ENCODE measurements at places on chromosomes 6 and 20.

DNA sequence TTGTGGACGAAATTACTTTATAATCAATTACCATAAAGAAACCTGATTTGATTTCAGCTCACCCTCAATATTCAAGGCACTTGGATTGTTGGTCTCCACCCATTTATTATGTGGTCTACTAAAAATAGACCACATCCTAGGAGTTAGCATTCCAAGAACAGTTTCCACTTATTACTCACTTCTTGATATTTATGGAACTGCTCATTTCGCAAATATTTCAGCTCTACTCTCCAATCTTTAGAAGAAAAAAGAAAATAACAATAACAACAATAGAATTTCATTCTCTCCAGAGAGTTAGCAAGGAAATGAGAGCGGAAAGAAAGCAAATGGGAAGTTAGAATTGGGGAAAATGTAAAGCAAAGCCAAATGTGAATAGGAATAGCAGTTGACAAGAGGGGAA lies 26.2 kb upstream of the HDAC2 start:
- DNase-seq, result no peak

GRCh38 chr6:137666202-137666774 lies 172.1 kb upstream of the OLIG3 start:
- no peak for DNase-seq

DNA sequence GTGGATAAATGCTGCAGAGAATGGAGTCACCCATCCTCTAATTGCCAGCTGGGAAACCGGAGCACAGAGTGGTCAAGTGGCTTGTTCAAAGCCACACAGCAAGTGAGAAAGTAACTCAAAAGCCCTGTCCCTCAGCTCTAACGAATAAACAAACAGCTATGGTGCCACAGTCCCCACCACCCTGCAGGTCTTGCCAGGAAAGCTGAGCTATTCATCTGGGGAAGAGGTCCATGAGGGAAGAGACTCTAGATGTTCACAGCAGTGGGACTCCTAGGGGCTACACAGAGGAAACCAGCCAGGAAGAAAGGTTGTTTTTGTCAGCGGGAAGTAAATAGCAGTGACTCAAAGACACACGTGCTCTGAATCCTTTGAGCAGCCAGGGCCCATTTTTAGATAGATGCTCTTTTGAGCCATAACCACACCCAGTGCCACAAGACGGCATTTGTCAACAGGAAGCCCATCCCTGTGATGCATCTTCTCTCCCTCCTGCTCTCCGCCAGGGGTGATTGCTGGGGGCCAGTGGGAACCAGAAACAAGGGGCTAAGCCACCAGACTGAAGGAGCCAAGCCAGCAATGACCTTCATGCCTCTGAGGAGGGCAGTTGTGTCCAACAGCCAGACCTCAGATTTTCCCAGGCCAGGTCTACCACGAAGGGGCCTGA lies 32.4 kb upstream of the TCP11 start:
- no peak for DNase-seq

DNA sequence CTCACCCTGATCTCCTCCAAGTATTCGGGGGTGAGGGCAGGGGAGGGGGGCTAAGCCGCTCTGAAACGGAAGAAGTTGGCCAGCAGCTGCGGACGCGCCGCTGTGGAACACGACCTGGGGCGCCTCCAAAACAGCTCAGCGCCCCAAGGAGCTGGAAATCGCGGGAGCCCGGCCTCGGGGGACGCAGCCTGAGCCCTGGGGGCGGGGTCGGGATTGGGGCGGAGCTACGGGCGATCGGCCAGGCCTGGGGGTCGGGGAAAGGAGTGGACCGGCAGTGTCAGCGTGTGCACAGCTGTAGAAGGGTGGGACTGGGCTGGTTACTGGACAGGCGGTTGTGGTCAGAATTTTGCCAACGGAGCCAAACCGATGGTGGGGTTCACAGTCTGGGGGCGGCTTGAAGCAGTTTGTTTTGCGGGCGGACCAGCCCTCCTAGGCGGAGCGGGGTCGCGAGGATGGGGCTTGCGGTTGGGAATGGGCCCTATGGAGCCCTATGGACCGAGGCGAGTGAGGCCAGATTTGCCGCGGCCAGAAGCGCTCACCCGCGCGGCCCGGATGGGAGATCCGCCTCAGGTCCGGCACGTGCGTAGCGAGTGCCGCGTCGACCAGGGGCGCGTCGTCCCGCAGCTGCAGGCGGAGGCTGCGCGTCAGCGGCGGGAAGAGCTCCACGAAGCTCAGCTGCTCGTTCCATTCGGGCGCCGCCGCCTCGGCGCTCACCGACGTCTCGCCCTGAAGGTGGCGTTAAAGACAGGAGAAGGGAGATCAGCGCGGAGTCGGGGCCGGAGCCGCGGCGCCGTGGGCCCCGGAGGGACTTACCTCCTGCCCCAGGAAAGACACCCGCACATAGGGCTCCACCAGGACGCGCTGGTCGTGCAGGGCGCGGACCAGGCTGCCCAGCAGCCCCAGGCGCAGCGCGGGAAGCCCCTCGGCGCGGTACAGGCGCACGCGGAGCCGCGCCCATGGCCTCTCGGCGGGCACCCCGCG lies 14.3 kb upstream of the SPAG4 start:
- DNase-seq, result peak; percentile 67

DNA sequence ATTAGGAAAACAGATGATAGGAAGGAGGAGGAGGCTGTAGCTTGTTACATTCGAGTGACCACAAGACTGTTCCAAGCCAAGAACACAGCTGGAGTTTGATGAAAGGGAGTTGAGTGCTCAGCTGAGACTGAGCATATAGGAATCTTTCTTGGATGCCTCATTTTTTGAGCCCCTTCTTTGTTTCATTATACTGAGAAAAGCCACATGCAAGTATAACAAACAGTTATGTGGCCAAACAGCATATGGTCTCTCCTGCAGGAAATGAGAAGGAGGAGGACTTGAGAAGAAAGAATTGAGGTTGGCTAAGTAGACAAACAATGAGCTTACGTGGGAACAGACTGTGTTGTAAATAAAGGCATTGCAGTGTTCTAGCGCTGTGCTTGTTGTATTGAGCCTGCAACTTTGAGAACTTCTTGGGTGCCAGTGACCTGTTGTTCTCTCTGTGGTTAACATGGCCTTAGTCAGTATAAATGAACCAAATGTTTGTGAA lies 78.3 kb downstream of the AKAP7 start:
- no peak for DNase-seq
